ENCODE measurements at places on chromosomes 12 and 14.

DNA sequence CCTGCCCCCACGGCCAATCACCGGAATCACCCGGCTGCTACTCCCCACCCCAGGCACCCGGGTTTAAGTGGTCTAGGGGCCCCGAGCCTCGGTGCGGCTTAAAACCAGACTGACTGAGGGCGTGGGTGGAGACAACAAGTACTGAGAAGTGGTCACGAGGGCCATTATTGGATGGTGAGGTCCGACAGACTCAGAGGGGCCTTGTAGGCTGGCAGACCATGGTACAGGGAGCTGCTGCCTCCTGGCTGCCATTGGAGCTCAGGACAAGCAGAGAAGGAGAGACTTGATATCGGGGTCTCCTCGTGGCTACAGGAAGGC, 54.1 kb downstream of the FBRSL1 start:
- DNase-seq = no peak

DNA sequence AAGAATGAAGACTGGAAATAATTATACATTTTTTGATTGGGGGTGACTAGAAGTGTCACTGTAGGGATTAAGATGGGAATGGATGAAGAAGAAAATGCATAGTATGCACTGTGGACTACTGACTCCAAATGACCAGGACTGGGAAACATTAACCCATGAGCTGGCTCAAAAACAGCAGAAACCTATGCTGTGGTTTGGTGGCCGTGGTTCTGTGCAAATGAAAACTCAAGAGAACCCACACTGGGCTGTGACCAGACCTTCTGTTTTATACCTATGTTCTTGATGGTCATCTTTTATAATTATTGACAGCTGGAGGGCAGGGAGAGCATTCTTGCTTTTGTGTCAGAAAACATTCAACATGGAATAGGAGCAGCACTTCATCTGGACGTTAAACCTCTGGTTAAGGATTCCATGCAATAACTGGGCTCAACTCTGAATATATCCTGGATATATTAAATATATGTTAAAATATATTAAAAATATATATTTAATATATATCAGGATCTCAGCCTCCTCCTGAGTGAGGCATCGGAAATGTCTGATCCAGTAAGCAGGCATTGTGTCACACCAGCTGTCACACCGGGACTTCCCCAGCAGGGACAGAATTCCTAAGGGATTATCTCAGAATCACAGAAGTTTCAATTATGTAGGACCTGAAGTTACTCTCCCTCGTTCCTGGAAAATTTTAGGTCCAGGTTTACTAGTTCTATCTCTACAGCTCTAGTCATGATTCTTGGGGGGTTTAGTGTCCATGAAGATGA, 48.5 kb downstream of the BBS10 start:
- DNase-seq = no peak

- DNase-seq = no peak
Observed at GRCh38 chr12:3607039-3607720, 116.2 kb downstream of the PRMT8 start.

- no peak for DNase-seq
Observed at GRCh38 chr12:46963977-46964971, 115.1 kb upstream of the PCED1B start.

- no peak for DNase-seq
Observed at GRCh38 chr12:5210179-5210922, 166.7 kb downstream of the KCNA5 start.
